Nephron progenitor cell (in vitro differentiated cells): ENCODE measurements at places on chromosomes 4 and X.

DNA sequence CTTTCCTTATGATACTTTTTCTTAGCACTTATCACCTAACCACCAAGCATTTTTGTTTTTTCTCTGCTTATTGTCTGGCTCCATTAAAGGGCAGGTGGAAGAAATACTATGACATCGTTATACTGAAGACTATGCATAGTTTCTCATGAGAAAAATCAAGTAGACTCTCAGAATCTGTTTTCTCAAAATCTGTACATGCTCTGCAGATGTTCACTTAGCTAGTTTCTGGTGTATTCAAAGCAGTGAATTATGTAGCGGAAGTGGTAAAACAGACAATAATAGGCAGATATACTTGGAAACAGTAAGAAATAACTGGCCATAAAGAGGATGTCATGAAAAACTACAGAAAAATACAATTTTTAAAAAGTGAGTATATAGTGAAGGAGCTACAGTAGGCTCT, 146.0 kb downstream of the STIM2 start:
- DNase-seq: no peak

DNA sequence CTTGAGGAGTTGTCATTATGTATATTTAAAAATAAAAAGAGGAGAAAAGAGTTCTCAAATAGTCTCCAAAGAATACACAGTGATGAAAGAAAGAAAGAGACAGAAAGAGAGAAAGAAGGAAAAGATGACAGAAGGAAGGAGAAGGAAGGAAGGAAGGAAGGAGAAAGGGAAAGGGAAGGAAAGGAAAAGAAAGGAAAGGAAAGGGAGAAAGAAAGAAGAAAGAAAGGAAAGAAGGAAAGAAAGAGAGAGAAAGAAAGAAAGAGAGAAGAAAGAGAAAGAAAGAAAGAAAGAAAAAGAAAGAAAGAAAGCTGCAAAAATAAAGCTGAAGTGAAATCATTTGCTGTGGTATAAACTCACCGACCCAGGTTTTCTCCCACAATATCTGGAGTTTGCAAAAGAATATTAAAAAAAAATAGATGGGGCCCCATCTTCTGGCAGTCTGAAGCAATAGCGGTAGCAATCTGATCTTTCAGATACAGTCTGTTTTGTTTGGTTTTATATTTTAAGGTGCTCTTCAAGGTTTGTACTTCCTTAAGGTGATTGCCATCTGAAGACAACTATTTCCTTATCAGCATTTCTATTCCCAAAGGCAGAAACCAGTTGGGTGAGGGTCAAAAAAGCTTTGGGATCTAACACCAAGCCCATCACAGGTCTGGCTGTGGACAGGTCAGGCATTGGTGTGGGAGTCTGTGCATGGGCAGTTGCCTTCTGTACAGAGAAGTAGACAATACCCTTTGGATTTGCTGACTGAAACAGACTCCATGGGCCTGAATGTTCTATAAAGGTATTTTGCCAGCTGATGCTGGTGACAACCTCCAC, 160.4 kb downstream of the CPEB2 start:
- no peak for DNase-seq

DNA sequence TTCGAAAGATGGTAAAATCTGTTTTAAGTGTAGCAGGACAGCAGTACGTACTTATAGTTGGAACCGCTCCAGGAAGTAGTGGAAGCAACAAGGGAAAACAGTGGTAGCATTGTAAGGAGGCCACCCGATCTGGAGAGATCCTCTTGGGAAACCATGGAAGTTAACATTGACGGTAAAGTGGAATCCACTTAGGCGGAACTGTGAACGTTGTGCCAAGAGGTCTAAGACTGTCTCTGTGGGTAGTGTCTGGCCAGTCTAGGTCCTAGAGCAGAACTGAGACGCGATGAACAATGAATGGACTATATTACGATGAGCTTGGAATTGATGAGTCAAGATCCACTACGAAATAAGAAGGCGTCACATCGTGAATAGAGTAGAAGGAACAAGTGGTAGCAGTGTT, 124.0 kb downstream of the TENM3 start:
- no peak for DNase-seq

- DNase-seq: no peak
These were observed 12.6 kb downstream of the HTRA3 start for GRCh38 chr4:8282134-8282641.

DNA sequence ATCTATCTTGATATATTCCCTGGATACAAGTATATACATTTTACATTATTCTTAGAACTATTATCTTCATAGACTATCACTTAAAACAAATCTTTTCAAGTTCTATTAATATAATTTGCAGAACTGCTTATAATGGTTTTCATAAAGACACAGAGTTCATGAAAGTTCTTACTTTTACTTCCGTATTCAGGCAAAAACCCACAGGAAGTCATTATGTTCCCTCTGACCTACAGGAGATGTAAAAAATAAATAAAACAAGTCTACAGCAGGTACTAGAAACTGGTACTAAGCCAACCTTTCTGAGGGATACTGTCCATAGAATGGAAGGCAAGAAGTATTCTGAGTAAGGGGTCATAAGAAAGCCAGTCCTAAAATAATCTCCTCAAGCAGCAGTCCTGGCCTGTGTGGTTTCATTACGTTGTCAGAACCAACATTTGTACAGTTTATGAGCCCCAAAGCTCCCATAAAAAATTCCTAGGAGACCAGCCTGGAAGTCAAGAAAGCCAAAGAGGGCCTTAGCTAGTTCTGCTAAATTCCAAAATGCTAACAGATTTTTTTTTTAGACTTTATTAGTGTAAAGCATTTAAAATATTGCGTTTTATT, 68.6 kb downstream of the CAMK2D start:
- no peak for DNase-seq

DNA sequence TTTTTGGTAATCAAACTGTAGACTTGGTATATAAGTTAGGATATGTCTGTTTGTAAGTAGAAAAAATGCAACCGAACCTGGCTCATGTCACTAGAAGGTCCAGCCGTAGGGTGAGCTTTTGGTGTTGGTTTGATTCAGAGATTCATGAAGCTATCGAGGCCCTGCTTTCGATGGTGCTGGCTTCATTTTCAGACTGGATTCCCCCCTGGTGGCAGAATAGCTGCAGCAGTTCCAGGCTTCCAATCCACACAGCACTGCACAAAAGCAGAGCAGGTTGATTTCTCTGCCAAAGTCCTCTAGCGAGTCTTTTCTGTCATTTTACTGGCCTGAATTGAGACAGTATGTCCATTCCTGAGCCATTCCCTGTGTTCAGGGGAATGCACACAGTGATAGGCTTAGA, 33.1 kb downstream of the PDK3 start:
- DNase-seq: no peak

DNA sequence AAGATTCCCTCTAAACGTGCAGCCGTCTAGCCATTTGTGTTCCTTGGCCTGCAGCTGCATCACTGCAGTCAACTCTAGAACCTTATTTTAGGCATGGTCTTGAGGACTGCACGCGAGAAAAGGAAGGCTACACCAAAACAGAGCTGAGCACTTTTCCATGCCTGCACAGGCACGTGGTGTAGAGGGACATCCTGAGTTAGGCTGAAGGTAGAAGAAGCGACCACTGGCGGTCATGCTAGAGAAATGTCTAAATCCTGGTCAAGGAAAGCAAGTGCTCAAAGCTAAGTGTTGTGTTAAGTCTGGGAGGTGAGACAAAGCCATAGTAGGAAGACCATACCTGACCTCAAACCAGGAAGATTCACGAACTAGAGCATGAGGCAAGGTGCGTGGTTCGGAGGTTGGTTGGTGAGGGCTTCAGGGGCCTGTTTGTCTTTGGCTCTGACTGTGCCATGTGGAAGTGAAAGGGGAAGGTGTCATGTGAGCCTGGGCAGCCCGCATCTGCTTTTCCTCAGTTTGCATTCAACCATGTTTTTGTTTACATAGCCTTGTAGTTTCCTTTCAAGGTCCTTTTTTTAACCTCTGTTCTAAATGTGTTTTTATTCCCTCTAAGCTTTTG, 203.8 kb downstream of the AASDH start:
- no peak for DNase-seq

- no peak for DNase-seq
These were observed 93.2 kb downstream of the EFNB1 start for GRCh38 chrX:68922013-68922412.

- DNase-seq: no peak
These were observed 193.0 kb downstream of the PDGFC start for GRCh38 chr4:156778606-156779005.

DNA sequence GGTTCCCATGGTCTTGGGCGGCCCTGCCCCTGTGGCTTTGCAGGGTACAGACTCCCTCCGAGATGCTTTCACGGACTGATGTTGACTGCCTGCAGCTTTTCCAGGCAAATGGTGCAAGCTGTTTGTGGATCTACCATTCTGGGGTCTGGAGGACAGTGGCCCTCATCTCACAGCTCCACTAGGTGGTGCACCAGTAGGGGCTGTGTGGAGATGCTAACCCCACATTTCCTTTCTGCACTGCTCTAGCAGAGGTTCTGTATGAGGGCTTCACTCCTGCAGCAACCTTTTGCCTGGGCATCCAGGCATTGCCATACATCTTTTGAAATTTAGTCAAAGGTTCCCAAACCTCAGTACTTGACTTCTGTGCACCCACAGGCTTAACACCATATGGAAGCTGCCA, 176.1 kb downstream of the DCAF12L1 start:
- DNase-seq: no peak

- DNase-seq: peak; percentile 59
These were observed 116.2 kb downstream of the GATB start for GRCh38 chr4:151644622-151645021.

DNA sequence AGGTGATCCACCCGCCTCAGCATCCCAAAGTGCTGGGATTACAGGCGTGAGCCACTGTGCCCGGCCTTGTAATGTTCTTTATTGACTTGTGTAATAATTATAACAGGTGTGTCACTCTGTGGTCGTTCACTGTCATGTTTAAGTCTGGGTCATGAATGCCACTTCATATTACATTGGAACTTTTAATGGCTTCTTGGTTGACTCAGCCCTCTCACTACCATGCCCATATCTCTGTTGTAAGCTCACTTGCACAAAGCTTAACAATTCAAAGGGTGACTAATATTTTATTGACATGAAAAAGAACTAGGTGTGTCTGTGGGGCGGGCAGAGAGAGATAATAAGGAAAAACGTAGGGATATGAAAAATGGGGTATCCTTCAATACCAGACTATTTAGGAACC, 639.7 kb upstream of the ACTRT1 start:
- no peak for DNase-seq

GRCh38 chrX:9643807-9644206, 121.8 kb downstream of the GPR143 start:
- no peak for DNase-seq
